ENCODE measurements at places on chromosomes 6 and 20.
A peak's percentile ranks its signal among the peaks of the same experiment; 100 is the strongest.

DNA sequence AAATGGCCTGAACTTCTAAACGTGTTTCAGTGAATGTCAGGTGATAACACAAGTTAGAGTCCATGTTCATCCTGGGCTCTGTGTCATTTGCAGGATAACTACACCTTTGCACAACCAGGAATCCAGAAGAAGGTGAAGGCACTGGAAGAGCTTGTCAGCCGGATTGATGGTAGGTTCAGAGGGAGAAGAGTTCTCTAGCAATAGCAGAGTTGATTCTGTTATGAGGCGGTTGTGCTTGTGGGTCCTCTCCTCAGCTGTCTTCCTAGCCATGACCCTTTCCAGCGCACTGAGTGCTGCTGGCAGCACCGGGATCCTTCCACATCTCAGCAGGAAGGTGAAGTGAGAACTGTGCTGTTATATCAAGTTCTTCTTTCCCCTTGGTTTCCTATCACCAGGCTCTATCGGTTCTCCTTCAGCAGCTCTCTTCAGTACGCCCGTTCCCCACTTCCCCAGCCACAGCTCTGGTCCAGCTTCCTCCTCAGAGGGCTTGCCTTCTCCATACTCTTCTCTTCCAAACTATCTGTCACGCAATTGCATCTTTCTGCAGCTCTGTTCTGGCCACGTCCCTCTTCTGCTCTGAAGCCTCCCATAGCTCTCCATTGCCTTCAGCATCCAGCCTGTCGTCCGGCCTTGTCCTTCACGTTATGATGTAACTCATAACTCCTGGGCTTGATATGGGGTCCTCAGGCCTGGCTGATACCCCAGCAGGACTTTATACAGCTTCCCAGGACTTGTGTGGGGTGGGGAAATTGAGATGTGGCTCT, 39.9 kb upstream of the RNF8 start:
- no peak for DNase-seq

DNA sequence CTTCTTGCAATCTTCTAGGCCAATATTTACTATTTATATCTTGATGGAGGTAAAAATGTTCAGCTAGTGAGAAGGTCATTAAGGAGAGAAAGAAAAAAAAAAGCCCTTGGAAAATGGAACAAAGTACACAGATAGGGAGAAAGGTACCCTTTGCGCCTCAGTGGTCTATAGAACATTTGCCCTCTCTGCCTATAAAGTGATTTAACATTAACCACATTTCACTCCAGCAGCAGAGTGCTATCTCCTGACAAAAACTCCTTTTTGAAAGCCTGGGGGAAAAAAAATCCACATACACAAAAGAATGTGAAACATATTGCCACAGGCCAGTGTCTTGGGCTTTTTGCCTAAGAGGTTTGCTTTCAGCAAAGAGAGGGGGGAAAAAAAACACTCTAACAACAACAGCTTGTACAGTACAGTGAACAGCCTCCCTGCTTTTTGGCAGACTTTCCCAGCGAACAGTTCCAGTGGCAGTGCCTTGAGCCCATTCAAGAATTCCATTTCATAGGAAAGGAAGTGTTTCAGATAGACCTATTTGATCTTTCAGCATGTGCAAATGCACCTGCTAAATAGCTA, 695 bp downstream of the ARHGAP18 start:
- DNase-seq = no peak

- no peak for DNase-seq
Measured at GRCh38 chr6:31186052-31186734, 15.7 kb upstream of the POU5F1 start.

- DNase-seq = no peak
Measured at GRCh38 chr6:126607289-126607688, 267.4 kb downstream of the CENPW start.

GRCh38 chr6:111721753-111722154, 116.1 kb upstream of the TRAF3IP2 start:
- peak; percentile 60 for DNase-seq

GRCh38 chr20:54385746-54386145, 89.6 kb upstream of the DOK5 start:
- DNase-seq = no peak

DNA sequence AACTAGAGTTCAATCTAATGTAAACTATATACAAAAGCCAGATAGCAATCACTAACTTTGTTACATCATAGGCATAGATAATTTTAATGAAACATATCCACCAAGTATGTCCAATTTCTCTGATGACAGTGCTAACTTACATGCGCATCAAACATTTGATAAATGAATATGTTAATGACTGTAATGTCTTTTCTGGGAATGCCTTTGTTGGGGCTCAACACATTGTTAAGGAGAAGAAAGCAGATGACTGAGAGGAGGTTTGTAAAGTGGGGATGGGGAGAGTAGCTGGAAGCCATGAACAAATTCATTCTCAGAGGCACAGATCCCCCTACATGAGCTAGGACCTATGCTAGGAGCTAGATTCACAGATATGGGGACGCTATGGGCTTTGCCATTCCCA, 950.0 kb downstream of the KIF16B start:
- DNase-seq = no peak

DNA sequence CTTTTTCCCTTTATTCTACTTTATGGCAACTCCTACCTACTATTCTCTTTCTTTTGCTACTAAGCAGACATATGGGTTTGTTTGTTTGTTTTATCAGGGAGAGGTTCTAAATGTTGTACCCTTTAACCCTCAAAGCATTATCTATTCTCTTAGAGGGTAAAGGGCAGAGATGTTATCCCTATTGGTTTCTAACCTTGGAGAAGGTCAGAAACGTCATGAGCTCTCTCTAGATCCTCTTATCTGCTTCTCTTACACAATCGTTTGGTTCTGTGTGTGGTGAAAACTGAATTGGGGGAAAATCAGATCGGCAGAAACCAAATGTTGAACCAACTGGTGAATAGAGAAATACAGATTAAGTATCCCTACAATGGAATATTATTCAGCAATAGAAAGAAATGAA, 6.4 kb upstream of the MPC1 start:
- no peak for DNase-seq

- no peak for DNase-seq
Measured at GRCh38 chr6:151490996-151491395, 2.8 kb upstream of the CCDC170 start.

GRCh38 chr6:71262914-71263313, 25.7 kb upstream of the OGFRL1 start:
- no peak for DNase-seq

GRCh38 chr6:107330168-107330567, 129.2 kb downstream of the PDSS2 start:
- peak; percentile 6 for DNase-seq

DNA sequence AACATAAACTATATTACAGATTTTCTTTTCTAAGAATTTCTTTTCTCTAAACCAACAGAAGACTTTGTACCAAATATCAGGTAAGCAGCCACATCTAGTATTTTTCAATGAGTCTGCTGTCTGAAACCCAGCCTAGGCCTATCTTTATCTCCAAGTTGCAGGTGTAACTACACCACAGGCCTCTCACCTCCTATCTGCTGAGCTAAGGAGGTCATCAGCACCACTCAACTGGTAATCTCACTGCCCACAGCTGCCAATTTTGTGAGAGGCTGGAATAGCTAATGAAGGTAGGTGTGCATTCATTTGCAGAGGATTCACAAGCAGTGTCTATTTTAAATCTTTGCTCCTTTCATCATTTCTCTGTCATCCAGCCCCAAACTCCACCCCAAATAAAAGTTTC, 584.8 kb downstream of the HDGFL1 start:
- no peak for DNase-seq

GRCh38 chr20:51665543-51666118, 102.6 kb downstream of the ATP9A start:
- DNase-seq = no peak

DNA sequence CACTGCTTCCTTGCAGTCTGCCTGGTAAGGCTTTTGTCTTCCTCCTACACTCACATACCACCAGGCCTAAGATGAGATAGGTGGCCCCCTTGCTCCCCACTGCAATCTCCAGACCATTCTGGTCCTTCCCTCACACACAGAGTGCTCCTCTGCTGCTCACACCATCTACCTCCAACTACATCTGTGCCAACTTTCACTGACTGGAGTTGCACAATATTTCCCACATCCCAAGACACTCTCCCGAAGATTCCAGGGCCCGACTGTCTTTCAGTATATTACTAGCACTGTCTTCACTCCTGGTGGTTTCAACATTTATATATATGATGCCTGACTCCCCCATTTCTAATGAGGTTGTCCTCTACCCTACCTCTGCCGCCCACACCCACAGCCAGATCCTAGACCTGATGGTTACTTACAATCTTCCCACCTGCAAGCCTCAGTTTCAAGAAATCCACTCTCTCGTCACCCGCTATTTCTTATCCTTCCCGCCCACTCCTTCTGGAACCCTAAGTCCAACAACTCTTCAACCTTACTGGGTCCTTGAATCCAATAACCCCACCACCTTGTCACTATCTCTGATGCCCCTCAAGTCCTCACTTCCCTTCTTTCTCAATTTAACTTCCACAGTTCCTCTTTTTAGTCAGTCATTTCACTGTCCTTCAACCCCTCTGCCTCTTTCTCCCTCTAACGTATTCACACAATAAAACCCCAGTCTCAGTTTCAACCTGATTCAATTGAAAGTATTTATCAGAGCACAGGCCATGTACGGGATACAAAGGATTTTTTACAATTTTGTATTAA, 21.6 kb downstream of the RALGAPA2 start:
- DNase-seq = no peak

DNA sequence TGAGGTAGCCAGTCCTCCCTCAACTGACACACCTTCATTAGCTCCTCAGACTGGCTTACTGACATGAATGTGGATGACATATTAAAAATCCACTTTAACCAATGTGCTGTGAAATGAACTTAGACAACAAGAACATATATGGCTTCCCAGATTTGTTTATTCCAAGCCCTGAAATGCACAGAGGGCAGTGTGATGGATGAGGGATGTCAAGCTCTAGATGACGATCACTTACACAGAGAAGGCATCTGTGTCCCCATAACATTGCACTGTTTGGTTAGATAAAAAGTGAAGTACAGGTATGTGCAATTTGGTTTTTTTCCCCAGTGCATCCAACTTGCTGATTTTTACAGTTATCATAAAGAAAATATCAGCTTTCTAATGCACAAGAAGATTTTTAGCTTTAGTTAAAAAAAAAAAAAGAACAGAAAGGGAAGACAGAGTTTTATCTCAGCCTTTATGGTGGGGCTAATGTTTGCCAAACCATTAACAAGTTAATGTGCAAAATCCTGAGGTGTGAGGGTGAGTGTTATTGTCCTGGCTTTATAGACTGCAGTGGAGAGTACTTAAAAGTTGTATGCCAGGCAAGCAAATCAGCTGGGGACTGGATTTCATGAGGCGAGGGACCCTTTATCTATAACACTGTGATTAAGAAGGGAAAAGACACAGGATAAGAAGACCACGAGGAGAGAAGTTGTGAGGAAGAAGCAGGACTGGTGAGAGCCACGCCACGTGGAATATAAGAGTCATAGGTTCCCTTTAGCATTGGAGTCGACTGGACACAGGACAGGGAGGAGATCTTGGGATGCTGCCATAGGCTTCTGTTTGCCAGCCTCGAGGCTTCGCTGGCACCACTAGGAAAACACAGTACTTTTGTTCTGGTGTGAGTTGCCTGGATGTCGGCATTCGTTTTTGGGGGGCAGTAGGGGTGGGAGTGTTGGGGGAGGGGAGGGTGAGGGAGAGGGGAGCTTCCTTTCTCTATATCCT, 90.0 kb upstream of the BACH2 start:
- DNase-seq = no peak

GRCh38 chr20:8073024-8073832, 53.7 kb upstream of the TMX4 start:
- no peak for DNase-seq

DNA sequence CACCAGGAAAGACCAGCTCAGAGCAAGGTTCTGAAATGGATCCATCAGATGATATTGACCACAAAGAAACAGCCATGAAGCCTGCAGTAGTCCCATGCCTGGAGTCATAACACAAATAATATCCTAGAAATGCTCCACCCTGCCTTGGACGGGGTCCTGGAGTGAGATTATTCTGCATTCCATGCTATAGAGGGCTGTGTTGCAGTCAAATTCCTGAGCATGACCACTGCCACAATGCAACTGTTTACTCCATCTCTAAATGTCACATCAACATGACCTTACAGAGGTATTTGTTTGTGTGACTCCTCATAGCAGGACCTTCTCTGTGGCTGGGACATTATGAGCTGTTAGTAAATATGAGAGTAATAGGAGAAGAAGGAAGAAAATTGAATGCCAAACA, 257.5 kb upstream of the TCF21 start:
- DNase-seq = no peak

GRCh38 chr20:60407011-60407771, 449.0 kb downstream of the CDH26 start:
- no peak for DNase-seq

- no peak for DNase-seq
Measured at GRCh38 chr6:107441682-107442081, 17.7 kb downstream of the PDSS2 start.

DNA sequence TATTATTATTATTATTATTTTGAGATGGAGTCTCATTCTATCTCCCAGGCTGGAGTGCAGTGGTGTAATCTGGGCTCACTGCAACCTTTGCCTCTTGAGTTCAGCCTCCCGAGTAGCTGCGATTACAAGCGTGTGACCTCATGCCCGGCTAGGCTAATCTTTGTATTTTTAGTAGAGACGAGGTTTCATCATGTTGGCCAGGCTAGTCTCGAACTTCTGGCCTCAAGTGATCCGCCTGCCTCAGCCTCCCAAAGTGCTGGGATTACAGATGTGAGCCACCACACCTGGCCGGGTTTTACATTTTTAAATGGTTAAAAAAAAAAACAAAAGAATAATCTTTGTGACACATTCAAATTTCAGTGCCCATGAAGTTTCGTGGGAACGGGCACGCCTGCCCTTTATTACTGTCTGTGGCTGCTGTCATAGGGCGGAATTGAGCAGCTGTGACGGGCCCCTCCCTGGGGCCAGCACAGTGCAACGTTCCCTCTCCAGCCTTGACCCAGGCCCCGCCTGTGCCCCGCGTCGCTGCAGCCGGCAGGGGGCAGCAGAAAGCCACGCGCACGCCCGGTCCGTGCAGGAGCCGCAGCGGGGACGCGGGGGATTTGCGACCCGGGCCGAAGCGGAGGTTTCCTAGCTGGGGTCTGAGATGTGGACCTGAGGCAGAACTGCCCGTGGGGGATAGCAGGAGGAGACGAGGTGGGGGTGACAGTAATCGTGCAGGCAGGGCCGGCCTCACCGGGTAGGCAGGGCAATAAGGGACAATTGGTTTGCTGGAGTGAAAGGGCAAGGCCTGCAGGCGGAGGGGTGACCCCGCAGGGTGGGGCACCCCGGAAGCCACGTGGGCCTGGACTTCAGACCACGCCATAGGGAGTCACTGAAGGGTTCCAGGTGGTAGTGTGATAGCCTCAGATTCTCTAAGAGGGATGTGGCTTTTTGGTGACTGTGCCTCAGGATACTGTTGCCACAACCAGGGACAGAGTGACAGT, 54.3 kb downstream of the SYTL3 start:
- DNase-seq = peak; percentile 79

- no peak for DNase-seq
Measured at GRCh38 chr20:25669826-25670422, 26.7 kb downstream of the ZNF337 start.

DNA sequence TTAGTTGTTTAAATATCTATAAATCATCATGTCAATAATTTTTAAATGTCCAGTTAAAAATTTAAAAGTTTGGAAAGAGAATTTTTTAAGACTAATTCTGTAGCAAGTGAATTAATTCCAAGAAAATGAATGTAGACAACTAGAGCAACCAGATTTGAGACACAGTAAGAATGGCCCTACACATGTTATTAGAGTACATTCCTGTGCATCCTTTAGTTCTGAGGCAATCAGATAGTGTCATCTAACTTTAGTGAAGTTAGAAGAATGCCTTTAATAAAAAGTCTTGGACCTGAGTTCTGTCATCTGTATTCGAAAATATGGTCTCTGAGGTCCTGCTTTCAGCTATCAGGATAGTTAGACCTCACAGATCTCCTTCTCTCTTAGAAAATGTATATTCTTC, 63.7 kb downstream of the HIVEP2 start:
- DNase-seq = no peak

All from stimulated activated CD4-positive, alpha-beta T cell treated with anti-CD3 and anti-CD28 coated beads, Interleukin-4, amount 100 ng/mL, for 24 hours (primary cell).